Astrocyte of the cerebellum (primary cell): ENCODE measurements at places on chromosomes 1 and 21.

- no peak for DNase-seq
Measured at GRCh38 chr1:218971156-218971555, 202.5 kb upstream of the LYPLAL1 start.

DNA sequence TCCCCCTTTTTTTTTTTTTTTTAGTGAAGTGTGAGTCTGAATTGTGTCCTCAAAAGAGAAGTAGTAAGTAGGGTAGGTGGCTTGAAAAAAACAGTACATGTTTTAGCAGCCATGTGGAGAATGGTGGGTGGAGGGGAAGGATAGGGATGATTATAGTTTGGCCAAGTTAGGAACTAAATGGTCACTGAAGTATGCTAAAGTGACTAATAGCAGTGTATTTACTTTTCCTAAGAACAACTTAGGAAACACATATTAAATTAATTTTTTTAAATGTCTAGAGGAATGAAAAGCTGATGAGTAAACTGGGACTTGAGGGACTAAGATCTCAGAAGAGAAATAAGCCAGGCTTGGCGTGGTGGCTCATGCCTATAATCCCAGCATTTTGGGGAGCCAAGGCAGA is 55.5 kb downstream of the PLA2G4A start:
- no peak for DNase-seq

GRCh38 chr1:85189120-85189519 is 11.7 kb downstream of the SYDE2 start:
- no peak for DNase-seq

- DNase-seq: peak; percentile 53
Measured at GRCh38 chr21:31198575-31198974, 145.5 kb downstream of the TIAM1 start.

- no peak for DNase-seq
Measured at GRCh38 chr1:2284932-2285331, 56.8 kb downstream of the SKI start.

- no peak for DNase-seq
Measured at GRCh38 chr1:219293410-219293809, 119.7 kb downstream of the LYPLAL1 start.

GRCh38 chr1:1858382-1859086 is 32.4 kb downstream of the GNB1 start:
- DNase-seq: peak; percentile 53
